AG10803 (cell line): ENCODE measurements at places on chromosomes 16 and 17.

DNA sequence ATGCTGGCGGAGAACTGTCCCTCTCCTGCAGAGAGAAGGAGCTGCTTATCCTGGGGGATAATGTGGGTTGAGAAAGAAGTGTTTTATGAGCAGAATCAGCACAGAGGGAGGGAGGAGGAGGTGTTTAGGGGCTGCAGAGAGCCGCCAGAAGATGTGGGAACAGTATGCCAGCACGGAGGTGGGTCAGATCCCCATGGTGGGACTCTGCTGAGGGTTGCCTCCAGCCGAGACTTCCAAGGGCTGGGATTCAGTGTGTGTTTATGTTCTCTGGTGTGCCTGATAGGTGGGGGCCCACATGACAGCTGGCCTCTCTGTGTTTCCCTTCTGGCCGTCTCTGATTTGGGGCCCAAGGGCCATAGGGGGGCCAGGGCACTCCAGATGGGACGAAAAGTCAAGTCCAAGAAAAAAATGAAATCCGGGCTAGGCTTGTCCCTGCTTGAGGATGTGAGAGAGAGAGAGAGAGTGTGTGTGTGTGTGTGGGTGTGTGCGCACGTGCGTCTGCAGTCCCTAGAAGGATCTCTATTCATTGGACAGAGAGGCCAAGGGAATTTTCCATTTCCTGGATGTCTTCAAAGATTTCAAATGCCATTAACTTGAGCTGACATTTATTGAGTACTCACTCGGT is 21.6 kb downstream of the PRKCB start:
- DNase-seq: no peak

- peak; percentile 25 for DNase-seq
Observed at GRCh38 chr17:56798916-56799315, 34.8 kb downstream of the C17orf67 start.

GRCh38 chr16:57695680-57696069 is 1.1 kb downstream of the DRC7 start:
- no peak for DNase-seq

GRCh38 chr16:83338138-83338537 is 469.6 kb upstream of the HSBP1 start:
- DNase-seq: no peak

DNA sequence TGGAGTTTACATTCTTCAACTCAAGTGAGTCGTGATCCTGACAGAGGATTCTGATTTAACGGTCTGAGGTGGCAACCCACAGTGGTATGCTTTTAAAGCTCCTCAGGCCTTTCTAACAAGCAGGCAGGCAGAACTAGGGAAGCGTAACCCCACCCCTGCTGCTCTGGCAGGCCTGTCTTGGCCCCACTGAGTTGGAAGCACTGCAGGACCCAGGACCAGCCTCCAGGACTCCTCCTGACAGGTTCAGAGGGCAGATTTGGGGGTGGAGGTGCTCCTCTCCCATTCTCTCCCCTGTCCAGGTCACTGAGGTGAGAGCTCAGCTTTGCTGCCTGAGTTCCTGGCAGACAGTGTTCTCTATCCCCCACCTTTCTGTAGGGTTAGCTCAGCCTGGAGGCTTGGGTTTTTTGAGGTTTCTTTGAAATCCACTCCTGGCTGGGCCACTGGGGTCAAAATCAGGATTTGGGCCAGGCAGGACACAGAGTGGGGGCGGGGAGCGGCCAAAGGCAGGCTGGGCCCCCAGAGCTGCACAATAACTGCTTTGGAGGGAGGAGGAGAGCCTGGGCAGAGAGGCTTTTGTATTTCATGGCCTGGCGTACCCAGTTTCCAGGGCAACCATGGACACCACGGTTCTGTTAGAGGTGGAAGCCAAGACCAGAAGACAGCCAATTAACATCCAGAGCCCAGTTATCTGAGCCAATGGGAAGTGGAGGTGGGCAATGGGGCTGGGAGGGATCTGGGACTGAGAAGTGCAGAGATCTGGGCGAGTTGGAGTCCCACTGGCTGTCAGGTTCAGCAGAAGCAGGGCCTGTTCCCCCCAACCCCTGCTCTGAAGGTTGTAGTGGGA is 9.5 kb downstream of the MRPL27 start:
- peak; percentile 27 for DNase-seq

- DNase-seq: peak; percentile 50
Observed at GRCh38 chr17:82384730-82385481, 13.3 kb downstream of the UTS2R start.

GRCh38 chr16:66947302-66948065 is 12.2 kb downstream of the CES2 start:
- DNase-seq: peak; percentile 79

GRCh38 chr16:83808573-83809014 is 816 bp downstream of the HSBP1 start:
- DNase-seq: no peak

GRCh38 chr17:31394544-31394943 is 3.1 kb downstream of the RAB11FIP4 start:
- DNase-seq: peak; percentile 67

- peak; percentile 49 for DNase-seq
Observed at GRCh38 chr16:22098405-22099255, 6.3 kb downstream of the VWA3A start.

DNA sequence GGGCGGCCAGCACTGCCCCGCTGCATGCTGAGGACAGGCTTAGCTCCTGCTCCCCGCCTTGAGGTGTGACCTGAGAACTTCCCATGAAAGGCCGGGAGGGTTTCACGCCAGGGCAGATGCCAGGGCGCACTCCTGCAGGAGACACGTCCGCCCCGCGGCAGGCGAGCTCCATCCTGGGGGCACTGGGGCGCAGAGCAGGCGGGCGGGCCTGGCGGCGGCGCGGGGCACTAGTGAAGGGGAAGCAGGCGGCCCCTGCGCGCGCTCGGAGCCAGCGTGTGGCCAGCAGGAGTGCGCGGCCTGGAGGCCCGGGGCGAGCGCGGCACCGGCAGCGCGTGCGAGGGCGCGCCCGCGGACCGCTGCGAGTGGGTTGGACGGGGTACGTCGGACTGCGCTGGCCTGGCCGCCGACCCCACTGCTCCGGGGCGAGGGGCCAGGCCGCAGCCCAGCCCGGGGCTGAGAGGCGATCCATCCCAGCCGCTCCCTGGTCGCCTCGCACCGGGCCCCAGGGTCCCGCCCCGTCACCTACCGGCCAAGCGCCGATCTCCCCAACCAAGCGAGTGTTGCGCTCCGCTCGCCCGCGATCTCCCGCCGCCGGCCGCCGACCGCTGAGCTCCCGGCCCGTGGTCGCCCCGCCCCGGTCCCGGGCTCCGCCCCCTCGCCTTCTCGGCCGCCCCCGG is at the start of gene MAP3K14:
MAP3K14 (minus strand) TSS at position 587 of the 677 bp plus-strand sequence. CDS start 26,275 bp downstream, outside the sequence.
- peak; percentile 78 for DNase-seq

- peak; percentile 62 for DNase-seq
Observed at GRCh38 chr16:57045694-57046381, 46.5 kb upstream of the CPNE2 start.

GRCh38 chr16:79334127-79334526 is 266.4 kb downstream of the MAF start:
- no peak for DNase-seq

- DNase-seq: peak; percentile 5
Observed at GRCh38 chr16:86881861-86882273, 303.5 kb downstream of the FOXL1 start.

- DNase-seq: no peak
Observed at GRCh38 chr16:9128346-9129342, 37.2 kb downstream of the HAPSTR1 start.
